ENCODE measurements at places on chromosomes 5 and 9.

GRCh38 chr5:38719916-38720315 is 125.9 kb upstream of the OSMR start:
- DNase-seq, result no peak

DNA sequence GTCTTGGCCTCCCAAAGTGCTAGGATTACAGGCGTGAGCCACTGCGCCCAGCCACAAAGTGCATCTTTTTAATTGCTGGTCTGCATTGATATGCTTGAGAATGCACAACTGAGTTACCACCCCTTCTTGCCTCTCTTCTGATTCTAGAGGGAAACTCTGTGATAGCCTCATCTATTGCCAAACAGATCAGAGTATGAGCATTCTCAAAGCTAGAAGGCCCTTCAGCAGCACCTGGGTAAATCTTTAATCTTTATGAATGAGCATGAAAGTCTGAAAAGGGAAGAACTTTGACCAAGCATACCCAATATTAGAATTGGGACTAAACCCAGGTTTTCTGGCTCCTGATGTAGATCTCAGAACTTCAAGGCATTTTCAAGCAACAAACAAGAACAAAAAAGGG is 298.3 kb upstream of the TNC start:
- no peak for DNase-seq

DNA sequence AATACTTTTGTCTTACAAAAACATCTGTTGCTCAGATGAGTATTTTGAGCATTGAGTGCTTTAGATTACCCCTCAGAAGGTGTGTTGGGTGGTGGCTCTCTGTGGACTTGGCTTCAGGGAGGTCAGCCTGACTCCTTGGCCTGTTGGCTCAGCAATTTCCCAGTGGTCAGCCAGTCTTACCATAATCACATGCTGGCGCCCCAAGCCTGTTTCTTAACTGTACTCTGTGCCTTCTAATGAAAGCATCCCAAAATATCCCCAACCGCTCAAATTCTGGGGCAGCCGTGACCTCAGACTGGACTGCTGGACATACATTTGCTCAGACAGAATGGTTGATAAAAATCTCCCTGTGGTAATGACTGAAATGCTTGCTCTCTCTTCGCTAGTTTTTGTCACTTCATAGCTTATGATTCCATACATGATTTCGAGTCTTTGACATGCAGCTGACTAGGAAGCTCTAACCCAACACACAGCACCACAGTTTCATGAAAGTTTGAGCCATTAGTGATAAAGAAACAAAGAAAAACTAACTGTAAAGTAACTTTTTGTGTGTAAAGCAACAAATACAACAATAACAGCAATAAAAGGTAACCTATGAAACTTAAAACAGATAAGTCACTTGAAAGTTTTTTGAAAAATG is 562.2 kb upstream of the MEF2C start:
- DNase-seq, result no peak

- DNase-seq, result no peak
Observed at GRCh38 chr9:86822006-86822801, 125.1 kb downstream of the GAS1 start.

DNA sequence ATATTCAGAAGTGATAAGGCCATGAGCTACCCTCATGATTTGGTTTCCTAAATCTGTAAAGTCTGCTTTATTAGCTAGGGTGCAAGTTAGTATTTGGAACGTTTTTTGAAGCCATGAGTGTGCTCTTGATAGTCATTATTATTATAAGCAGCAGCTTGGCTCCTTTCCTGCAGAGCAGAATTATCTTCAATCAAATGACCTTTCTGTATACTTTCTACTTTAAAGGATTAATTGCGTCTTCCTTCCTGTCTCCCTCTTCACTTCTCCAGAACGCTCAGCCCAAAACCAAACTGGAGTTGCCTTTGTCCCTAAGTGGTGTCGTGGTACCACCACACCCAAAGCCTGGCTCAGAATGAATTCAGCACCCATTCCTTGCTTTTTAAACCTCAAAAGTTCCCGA is 211.3 kb downstream of the ARHGAP26 start:
- no peak for DNase-seq

DNA sequence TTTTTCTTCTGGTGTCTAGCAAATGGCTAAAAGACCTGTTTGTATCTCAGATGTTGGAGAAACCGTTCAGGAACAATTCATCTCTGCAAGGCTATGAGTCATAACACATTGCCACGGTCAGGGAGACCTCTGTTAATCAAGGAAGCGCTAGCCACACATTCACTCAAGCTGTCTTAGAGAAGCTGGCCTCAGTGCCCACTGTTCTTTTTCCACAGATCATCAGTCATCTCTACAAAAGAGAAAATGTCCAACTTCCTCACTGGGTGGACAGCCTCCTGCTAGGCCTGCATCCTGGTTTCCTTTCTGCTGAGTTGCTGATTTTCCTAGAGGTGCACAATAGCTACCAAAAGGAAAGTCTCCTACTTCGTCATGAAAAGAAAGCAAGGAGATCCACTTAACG is 360.5 kb downstream of the BNC2 start:
- no peak for DNase-seq

- no peak for DNase-seq
Observed at GRCh38 chr5:172313915-172314314, 30.4 kb upstream of the UBTD2 start.

DNA sequence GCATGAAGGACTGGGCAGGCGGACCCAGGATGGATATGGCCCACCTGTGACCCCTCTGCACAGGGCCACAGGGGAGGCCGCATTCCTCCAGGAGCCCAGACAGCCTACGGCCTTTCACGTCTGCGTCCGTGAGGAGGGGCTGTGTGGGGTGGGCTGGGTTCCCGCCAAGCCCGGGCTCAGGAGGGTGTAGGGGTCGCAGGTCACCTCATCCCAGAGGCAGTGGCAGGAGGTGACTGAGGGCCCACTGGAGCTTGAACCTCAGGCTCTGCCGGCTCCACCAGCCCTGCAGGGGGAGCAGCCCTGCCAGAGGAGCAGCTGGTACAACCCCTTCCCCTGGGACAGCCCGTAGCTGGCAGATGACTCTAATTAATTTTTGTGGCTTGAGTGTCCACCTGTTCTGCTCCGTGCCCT is 40.7 kb upstream of the CACNA1B start:
- DNase-seq, result no peak

GRCh38 chr5:89072842-89073672 is 190.1 kb upstream of the MEF2C start:
- DNase-seq, result no peak

GRCh38 chr9:94014066-94014654 is 59.0 kb upstream of the BARX1 start:
- no peak for DNase-seq

DNA sequence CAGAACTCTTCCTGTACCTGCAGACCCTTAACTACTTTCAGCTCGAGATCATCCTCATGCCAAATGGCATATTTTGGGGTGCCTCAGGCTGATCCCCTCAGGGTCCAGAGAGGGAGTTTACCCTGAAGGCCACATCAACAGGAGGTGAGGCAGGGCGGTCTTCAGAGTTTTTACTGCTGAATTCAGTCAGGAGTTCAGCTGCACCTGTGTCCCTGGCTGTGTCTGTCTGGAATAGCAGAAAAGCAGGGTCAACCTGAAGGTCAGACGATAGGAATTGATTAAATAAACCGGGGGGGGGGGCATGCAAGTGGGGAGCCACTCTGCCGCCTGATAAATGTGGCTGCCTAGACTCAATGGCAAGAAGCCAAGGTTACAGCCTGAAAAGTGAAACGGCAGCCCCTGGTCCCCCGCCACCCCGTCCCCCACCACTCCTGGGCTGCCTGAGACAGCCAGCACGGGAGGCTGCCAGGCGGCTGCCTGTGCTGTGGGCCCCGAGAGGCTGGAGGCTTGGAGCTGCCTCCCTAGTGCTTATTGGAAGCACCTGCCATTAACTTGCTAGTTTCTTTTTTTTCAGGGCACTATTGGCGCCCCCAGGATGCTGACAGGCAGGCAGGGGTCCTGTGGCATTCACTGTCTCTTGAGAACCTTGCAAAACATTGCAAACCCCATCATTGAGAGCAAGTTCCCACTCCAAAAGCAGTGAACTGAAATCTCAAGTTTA is 182.7 kb upstream of the PPP1R26 start:
- no peak for DNase-seq

- DNase-seq, result no peak
Observed at GRCh38 chr9:33924978-33925797, 108.2 kb downstream of the UBE2R2 start.

DNA sequence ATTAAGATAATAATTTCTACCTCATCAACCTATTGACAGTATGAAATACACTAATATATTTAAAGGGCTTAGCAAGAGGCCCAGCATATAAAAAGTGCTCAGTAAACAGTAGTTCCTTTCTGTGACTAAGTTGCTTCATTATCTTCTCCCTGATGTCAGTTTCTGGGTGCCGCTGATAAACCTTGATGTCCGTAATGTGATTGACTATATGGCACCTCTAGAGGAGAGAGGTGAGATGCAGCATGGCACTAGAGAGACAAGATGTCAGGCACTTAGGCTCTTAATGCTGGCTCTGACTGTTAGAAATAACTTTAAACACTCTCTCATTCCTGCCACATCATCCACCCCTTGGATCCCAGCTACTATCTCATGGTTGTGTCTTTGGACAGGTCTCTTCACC is 455.9 kb upstream of the KLF4 start:
- no peak for DNase-seq

- no peak for DNase-seq
Observed at GRCh38 chr5:164013077-164013670, 507.8 kb downstream of the MAT2B start.

DNA sequence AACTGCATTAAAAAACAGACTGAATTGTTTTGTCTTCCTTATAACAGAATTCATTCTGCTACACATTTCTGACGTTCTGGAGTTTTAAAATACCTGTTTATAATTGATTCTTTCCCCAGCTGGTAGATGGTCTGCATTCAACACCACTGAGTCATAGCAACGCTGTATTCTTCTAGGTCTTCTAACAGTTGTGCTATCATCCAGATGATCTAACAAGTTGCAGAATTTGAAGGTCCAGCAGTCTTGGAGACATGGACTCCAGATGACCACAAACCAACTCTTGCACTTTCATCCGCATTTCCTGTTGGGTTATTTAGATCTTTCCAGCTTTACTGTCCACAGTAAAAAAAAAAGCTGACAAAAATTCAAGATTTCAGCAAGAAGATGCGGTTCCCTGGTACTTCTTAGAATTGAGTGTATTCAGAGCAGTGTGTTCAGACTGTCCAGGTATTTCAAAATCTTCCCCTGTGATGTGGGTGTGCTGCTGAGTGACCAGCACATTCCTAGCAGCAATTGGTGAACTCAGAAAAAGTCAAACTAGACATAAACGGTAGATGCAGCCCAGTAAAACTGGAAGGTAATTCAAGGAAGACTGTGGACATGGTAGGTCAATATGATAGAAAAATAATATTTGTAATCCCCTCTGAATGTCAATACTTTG is 50.2 kb downstream of the CSNK1A1 start:
- no peak for DNase-seq

DNA sequence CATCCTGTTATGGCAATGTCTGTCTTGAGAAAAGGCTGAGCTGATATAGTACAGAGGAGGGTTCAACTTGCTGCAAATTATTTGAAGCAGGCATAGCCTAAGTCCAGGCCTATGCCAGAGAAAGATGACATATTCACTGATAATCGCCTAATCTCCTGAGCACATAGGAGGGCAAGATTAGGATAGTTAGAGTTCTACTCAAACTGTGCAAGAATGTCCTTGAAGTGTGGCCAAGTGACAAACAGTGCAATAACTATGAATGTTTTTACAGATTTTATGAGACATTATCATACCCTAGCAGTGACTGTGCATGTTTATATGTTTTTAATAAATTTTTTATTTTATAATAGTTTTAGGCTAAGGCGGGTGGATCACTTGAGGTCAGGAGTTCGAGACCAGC is 96.2 kb downstream of the TSSK1B start:
- no peak for DNase-seq

GRCh38 chr9:16828340-16829281 is 41.9 kb downstream of the BNC2 start:
- no peak for DNase-seq

DNA sequence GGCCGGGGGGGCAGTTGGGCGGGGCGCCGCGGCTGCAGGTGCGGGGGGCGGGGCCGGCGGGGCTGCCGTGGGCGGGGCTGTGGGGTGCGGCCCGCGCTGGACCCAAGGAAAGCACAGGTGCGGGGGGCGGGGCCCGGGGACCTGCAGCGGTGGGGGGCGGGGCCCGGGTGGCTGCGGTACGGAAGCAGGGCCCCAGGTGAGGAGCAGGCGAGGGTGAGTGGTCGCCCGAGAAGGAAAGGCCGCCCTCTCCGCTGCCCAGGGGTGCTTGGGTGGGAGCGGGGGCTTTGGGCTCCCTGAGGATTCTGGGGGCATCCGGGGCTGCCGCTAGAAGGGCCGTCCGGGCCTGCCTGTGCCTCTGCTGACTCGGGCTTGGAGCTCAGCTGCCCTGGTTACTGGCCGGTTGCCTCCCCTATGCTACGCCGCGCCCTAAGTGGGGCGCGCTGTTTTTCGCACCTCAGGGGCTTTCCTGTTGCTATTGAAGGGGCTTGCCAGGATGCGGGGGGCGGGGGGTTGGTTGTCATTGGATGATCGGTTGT is 767 bp downstream of the RALGPS1 start:
- DNase-seq, result no peak

Data from esophagus squamous epithelium (tissue), 5 donors.